ENCODE measurements at places on chromosomes 12 and 14. TPM values are rescaled to one million over a fixed set of nuclear protein-coding genes. Genes with fewer than 3 reads are reported as not detected.

DNA sequence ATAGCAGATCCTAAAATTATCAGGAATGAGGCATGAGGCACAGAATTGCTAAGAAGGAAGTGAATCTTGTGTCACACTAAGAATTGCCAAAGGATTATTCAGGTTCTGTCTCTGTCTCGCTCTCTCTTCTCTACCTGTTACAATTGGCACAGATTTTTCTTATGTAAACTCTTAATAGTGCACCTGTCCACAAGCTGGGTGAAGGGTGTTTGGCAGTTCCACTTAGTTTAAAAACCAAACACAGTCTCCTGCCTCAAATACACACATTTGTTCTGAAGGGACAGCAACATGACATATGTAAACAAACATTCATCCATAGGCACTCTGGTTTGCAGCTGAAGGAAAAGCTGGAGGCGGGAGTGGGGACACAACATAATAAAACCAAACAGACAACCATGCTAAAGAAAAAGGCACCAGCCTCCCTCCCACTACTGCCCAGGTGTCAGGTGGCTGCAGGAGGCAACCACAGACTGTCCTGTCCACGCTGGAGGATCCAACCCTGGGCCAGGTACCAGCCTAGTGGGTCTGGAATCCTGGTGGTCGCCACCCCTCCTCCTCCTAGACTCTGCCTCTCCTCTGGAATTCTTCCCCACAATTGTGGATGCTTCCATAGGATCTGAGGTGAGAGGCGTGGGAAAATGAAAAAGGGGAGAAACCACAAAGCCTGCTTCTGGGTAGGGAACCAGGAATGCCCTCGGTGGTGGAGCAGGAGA, 81.2 kb downstream of the TMEM260 start:
- DNase-seq = no peak

DNA sequence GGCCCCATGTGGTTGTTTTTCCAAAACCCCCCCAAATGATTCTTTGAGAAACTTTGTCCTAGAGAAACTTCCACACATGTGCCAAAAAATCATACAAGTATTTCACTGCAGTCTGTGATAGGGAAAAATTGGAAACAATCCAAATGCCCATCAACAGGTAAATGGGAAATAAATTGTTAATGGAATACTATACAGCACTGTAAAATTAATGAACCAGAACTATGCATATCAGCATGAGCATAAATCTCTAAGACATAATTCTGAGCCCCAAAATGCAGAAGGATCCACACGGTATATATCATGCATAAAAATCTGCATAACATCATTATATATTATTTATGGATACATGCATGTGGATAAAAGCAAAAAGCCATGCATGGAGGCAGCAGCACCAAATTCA, 5.3 kb upstream of the FICD start:
- no peak for DNase-seq

DNA sequence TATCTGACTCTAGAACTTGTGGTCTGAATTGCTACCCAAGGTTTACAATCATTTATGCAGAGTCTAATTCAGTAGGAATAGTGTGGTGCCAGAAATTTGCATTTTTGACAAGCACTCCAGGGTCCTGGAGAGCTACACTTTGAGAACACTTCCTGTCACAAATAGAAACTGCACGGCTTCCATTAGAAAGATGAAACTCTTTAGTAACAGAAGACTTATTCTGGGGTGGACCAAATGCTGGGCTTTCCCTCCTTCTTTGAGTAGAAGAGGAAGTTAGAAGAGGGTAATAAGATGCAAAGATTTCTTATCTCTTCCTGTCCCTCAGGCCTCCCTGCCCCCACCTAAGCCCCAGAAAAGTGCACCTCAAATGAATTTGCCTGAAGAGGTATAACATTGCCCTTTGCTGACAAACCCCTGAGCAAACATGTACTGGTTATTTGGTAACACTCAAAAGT, 28.4 kb downstream of the DGLUCY start:
- no peak for DNase-seq

Gene P3H3
- 27.3 TPM for total RNA-seq

DNA sequence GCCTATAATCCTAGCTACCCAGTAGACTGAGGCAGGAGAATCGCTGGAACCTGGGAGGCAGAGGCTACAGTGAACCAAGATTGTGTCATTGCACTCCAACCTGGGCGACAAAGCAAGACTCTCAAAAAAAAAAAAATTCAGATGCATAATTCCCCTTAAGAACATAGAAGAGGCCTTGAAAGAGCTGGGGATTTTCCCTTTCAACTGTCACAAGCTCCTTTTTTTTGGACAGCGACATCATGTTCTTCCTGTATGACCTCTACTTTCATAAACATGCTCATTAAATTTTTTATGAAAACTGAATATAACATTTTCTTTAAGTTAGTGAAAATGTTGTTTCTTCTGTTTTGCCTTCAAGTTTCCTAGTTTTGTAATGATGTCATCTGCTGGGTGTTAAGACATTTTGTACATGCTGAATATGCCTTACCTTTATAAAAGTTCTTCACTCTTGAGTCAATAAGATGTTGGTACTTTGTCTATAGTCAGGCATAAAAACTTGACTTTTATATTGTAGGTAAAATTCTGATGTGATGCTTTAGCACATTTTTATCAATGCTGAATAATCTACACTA, 76.0 kb downstream of the PTHLH start:
- DNase-seq = no peak

Gene CD4
- total RNA-seq = 5.4 TPM

GRCh38 chr14:93544212-93544611, 113.5 kb downstream of the UNC79 start:
- DNase-seq = no peak

DNA sequence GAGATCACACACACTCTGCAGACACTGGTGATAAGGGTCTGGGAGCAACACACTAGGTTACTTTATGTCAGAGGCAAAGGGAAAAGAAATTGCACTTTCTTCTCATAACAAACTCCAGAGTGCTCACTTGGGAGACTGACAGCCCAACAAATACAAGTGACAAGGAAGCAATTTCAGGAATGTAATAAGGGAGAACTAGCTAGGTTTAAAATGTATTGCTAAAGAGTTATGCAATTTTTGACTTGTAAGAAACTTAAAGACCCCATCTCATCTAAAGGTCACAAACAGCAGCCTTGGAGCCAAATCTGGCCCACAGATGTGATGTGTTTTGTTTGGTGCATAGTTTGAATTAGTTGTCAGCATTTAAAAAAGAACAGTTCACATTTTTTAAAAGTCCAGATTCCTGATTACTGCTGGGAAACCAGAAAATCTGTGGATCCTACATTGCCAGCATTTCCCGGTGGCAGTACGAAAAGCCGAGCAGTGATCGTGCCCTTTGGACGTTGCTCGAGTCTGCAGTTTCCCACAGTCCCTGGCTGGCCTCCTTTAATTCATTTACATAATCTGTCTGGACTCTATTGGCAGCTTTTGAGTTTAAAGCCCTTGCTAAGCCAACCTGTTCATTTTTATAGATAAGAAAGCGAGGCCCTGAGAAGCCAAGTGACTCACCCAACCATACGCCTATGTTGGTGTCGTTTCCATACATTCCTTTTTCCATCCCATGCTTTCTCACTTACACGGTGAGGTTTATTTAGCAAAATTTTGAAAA, 42.0 kb upstream of the ETV6 start:
- no peak for DNase-seq

- peak; percentile 45 for DNase-seq
Measured at GRCh38 chr12:100168562-100168961, 25.9 kb upstream of the BLTP3B start.

GRCh38 chr12:78249578-78249977, 418.9 kb downstream of the NAV3 start:
- DNase-seq = no peak

Gene TAS2R19
- total RNA-seq = 0.24 TPM

- DNase-seq = no peak
Measured at GRCh38 chr14:72196237-72197015, 264.2 kb downstream of the RGS6 start.

Gene GPR135
- 0.68 TPM for total RNA-seq

Gene EID3
- 0.72 TPM for total RNA-seq

Measured in RPMI7951 (cell line).